ENCODE measurements at places on chromosomes 3 and 15.
A peak's percentile ranks its signal among the peaks of the same experiment; 100 is the strongest.

DNA sequence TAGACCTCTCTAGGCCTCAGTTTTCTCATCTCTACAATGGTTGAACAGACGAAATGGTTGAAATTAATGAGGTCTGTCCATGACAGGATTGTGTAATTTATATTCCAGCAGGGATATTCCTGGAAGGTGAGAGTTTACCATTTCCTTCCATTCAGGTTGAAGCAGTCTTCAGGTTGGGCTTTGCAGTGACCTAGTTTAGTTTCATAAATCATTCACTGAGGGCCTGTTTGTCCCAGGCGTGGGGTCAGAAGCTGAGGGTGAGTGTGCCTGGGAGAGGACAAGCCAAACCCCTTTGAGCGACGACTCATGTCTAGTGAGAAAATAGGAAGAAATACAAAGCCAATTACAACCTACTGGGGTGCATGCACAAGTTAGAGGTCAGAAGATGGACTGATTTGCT, 57.2 kb upstream of the CACNA2D3 start:
- no peak for DNase-seq

- DNase-seq = no peak
Measured at GRCh38 chr15:89330119-89330518, 4.5 kb downstream of the POLG start.

GRCh38 chr15:57878573-57878972, 172.1 kb downstream of the POLR2M start:
- DNase-seq = no peak

GRCh38 chr15:59013246-59013873, 25.9 kb downstream of the RNF111 start:
- no peak for DNase-seq

- DNase-seq = no peak
Measured at GRCh38 chr3:78736863-78737262, 1030.9 kb downstream of the ROBO1 start.

DNA sequence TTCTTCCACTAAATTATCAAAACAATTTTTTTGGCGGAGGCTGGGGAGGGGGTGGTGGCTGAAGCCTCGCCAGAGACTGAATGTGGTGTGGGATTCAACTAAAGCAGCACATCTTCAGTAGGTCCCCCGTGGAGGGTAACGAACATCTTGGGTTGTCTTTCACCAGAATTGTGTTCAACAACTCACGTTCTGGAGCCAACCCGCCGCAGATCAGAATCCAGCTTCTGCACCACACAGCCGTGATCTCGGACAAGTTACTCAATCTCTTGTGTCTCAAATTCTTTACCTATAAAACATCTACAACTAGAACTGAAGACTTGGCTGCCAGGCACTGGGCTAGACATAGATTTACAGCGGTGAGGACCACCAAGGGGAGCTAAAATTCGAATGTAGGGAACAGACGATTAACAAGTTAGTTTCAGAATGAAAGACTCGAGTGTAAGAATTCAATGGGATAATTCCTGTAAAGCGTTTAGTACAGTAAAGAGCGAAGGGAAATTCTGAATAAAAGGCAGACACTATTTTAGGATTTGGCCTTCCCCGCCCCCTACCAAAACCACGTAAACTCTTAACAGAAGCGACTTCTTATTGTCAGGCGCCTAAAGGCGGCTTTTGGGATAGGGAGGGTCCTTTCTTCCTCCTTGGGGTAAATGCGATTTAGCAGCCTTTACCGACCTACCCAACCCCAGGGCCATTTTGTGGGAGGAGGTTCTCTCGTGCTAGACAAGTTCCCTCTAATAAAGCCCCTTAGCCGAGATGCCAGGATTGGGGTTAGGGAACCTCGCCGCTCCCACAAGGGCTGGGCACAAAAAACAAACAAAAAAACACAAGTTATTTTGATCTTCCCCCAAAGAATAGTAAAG, 697 bp upstream of the RAB5A start:
- no peak for DNase-seq

- no peak for DNase-seq
Measured at GRCh38 chr3:37582086-37582485, 279.6 kb upstream of the CTDSPL start.

DNA sequence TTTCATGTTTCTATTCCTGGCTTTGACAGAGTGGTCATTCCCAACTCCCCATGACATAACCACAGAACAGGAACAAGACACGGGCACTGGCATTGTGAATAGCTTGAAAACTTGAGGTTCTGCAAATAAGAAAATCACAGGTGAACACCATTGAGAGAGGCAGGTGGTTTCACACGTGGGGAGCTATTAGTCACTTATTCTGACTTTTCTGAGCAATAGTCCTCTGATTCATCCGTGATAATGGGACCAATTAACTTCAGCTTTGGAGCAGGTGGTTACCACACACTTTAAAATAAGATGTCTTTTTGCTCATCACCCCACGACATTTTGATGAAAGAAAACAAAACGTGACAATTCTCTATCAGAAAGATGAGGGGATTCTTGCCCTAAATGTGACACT, 224.7 kb downstream of the KLF13 start:
- peak; percentile 66 for DNase-seq

DNA sequence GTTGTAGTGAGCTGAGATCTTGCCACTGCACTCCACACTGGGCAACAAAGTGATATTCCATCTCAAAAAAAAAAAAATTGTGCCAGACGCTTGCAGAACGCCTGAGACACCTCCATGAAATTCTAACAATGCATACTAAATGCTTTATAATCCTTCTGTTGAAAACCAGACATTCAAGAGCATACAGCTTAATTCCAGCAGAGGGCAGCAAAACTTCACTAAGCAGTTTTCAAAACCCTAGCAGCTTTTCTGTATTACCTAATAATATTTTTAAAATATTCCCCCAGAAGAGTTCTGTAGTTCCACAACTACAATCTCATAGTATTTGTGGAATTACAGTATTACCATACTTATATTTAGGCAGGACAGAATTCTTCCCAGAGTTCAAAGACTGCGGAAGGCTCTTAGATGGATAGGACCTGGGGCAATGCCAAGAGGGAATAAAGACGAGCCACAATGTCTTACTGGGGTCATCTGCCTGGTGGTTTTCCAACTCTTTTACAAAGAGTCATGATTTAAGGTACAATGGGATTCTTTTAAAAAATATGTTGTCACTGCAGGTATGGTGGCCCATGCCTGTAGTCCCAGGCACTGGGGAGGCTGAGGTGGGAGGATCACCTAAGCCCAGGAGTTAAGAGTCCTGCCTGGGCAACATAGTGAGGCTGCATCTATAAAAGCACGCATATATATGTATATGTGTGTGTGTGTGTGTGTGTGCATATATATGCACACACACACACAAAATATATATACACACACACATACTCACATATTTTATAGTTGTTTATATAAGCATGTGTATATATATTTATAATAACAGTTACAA, 19.6 kb upstream of the TASOR start:
- DNase-seq = peak; percentile 2

GRCh38 chr3:108897883-108898282, 55.8 kb downstream of the GUCA1C start:
- DNase-seq = no peak

- no peak for DNase-seq
Measured at GRCh38 chr15:49171790-49172189, 1.7 kb downstream of the GALK2 start.

- no peak for DNase-seq
Measured at GRCh38 chr3:52838561-52839267, 3.9 kb upstream of the MUSTN1 start.

DNA sequence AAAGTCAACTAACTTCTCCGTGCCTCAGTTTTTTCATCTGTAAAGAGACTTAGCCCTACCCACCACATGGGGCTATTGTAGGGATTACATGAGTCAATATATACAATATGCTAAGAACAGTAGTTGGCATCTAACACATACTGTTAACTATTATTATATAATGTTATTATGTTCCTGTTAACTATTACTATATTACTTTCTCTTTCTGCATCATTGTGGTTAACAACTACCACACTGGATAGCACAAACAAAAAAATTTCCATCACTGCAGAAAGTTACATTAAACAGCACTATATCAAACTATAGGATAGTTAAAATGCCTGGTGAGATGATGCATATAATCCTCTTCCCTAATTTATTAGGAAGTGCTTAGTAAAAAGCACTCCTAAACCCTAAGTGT, 23.7 kb downstream of the STAG1 start:
- no peak for DNase-seq

DNA sequence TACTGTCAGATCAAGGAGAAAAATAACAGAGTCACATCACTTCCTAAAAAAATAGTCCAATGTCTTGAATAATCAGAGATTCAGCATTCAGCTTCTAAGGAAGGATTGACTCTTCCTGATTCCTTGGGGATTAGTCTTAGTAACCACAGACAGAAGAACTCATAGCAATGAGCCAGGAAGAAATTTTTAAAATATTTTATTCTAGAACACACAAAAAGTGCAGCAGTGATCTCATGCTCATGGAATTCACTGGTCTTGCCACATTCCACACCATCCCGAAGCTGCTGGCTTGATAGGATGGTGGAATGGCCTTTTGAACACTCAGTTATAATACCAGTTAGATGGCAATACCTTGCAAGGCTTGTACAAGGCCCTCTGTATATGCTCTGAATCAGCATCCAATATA, 43.0 kb upstream of the ABI3BP start:
- DNase-seq = no peak

- DNase-seq = no peak
Measured at GRCh38 chr3:102449341-102449740, 14.5 kb downstream of the ZPLD1 start.

- no peak for DNase-seq
Measured at GRCh38 chr3:27345959-27346865, 23.0 kb downstream of the NEK10 start.

- DNase-seq = no peak
Measured at GRCh38 chr3:136141291-136141785, 54.8 kb downstream of the MSL2 start.

- no peak for DNase-seq
Measured at GRCh38 chr3:115671761-115672455, 48.6 kb downstream of the GAP43 start.

- DNase-seq = no peak
Measured at GRCh38 chr3:180828723-180829408, 83.6 kb upstream of the FXR1 start.

DNA sequence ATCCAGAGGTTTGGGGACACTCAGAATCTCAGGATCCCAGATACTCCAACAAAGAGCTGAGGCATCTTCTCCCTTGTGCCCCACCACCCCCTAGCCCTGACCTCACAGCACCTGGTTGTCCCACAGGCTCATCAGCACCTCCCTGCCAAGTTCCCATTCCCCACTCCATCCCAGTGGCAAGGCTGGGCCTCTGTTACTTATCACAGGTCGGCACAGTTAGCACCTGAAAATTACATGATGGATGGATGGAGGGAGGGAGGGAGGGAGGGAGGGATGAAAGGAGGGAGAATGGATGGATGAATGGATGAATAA, 12.8 kb downstream of the MYL3 start:
- DNase-seq = no peak

DNA sequence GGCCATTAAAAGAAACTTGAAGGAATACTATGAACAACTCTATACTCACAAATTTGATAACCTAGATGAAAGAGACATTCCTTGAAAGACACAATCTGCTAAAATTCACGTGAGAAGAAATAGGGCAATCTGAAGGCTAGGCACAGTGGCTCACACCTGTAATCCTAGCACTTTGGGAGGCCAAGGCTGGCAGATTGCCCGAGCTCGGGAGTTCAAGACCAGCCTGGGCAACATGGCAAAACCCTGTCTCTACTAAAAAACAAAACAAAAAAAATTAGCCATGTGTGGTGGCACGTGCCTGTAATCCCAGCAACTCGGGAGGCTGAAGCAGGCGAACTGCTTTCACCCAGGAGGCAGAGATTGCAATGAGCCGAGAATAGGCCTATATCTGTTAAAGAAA, 104.8 kb downstream of the HES1 start:
- DNase-seq = no peak

DNA sequence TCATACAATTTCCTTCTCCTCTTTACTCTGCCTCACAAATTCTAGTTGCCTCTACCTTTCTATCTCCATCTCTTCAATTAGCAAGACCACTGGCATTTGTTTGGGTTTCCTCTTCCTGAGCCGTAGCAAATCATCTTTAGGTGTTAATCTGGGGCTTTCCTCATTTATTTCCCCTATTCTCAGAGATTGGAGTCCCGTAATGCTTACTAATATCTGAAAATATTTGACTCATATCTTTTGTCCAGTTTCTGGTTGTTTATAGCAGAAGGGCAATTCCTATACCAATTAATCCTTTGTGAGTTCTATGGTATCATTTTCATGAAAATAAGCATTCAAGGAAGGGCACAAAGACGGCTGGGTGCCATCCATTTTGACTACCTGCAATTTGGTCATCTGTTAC, 103.7 kb downstream of the NR2E3 start:
- DNase-seq = no peak

DNA sequence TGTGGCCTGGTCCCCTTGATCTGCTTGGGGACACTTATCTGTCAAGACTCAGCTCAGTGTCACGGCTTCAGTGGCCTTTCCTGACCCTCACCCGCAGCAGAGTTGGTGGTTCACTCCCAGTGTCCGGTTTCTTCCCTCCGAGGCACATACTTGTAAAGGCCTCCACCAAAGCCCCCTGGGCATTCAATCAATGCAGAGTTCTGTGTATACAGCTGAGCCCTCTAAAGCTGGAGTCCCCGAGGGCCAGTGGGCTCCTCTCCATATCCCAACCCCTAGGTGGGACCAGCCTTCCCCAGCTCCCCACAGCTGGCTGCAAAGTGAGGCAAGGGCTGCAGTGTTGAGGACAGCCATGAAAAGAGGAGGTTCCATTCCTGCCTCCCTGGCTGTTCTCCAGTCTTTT, 70.9 kb upstream of the RGMA start:
- DNase-seq = no peak

DNA sequence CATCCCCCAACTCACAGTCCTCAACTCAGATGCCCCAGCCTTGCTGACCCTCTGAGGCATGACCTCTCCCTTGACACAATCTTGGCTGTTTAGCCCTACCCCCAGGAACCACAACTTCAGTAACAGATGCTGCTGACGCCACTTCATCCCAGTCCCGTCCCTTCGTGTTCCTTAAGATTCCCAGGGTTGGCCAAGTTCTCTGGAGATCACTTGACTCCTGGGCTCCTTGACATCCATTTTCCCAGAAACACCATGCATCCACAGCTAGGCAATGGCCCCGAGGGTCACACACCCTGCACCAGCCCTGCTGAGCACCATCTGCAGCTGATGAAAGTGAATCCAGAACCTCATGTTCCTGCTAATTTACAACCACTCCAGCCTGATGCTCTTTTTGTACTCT, 6.9 kb downstream of the RTP2 start:
- no peak for DNase-seq

DNA sequence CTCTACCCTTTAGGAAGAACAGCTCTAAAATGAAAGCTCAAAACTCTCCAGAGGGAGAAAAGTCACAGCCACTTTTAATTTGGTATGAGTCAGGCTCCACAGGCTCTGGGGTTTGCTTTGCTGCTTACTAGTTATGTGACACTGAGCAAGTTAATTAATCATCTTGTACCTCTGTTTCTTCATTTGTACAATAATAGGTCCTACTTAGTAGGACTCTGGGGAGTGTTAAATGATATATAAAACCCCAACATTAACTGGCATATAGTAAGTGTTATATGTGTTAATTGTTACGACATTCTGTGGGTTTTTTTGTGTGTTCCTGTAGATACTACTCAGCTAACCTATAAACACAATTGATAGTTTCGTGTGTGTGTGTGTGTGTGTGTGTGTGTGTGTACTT, 6.6 kb downstream of the ACKR2 start:
- DNase-seq = no peak

Data from NCI-H1436 (cell line).